Head of caudate nucleus (tissue), 42 donors: ENCODE measurements at places on chromosomes 3 and 15.

- DNase-seq: no peak
These were observed 10.6 kb upstream of the P3H2 start for GRCh38 chr3:190131329-190131728.

GRCh38 chr3:141959589-141960554, 83.4 kb downstream of the ATP1B3 start:
- DNase-seq: no peak

- no peak for DNase-seq
These were observed 160.2 kb upstream of the TBL1XR1 start for GRCh38 chr3:177357352-177358090.

GRCh38 chr15:74327756-74328155, 39.7 kb downstream of the CYP11A1 start:
- no peak for DNase-seq

GRCh38 chr3:172042136-172042662, 2.8 kb downstream of the FNDC3B start:
- no peak for DNase-seq

DNA sequence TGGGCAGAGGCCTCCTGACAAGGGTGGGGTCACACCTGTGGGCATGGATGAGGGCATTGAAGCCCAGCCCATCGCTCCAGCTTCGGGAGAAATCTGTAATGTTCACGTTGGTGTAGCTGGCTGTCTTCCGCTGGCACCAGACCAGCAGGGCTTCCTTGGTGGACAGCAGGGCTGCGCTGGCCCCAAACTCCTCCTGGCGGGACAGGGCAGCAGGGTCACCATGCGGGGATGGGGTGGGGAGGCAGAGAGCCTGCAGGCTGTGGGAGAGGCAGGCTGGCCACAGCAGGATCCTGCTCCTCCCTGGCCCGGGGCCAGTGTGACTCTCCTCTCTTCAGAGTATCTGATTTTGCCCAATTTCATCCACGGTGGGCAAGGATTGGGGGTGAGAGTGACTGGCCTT, 6.0 kb downstream of the SPTBN5 start:
- no peak for DNase-seq

DNA sequence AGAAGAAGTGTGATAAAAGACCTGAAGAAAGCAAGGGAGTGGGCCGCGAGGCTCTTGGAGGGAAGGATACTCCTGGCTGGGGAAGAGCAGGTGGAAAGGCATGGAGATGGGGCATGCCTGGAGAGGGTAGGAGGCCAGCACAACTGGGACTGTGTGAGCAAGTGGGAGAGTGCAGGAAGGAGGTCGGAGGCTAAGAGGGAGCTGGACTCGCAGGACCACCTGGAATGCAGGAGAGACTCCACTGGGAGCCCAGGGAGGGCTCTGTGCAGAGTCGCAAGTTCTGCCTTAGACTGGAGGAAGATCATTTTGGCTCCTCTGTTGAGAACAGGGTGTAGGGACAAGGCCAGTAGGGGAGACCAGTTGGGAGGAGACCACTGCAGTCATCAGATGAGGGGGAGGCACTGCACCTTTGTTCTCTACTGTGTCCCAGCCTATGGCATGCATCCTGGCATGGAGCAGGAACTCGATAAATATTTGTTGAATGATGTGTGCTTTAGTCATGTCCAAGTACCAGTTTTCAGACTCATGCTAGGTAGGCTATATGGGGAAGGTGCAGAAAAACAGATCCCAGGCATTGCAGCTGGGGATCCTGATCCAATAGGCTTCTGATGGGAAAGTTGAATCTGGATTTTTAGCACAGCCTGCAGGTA, 13.7 kb downstream of the FAM107A start:
- DNase-seq: no peak
